Transverse colon (tissue), 4 donors: ENCODE measurements at places on chromosomes 4 and X.

- H3K27me3 ChIP-seq = no peaks in the 10 kb centered on the region
- no peaks in the 10 kb centered on the region for H3K4me1 ChIP-seq
- H3K27ac ChIP-seq = no peak overlapping the region
- H3K36me3 ChIP-seq = no peaks in the 10 kb centered on the region
- H3K4me3 ChIP-seq = no peak overlapping the region
Observed at GRCh38 chrX:15191830-15192229, 78.1 kb downstream of the ASB9 start.

- H3K27me3 ChIP-seq = no peaks in the 10 kb centered on the region
- H3K4me3 ChIP-seq = no peak overlapping the region
- peaks cover 30% of the 10 kb centered on the region for H3K4me1 ChIP-seq
- no peak for DNase-seq
Observed at GRCh38 chr4:183449193-183449882, 4.9 kb downstream of the CDKN2AIP start.

GRCh38 chr4:74449571-74450297, 4.8 kb downstream of the AREG start:
- H3K4me1 ChIP-seq = peaks cover 8% of the 10 kb centered on the region
- H3K4me3 ChIP-seq = no peak overlapping the region
- H3K27ac ChIP-seq = no peak overlapping the region
- DNase-seq = no peak
- no peaks in the 10 kb centered on the region for H3K27me3 ChIP-seq
- H3K36me3 ChIP-seq = no peaks in the 10 kb centered on the region

DNA sequence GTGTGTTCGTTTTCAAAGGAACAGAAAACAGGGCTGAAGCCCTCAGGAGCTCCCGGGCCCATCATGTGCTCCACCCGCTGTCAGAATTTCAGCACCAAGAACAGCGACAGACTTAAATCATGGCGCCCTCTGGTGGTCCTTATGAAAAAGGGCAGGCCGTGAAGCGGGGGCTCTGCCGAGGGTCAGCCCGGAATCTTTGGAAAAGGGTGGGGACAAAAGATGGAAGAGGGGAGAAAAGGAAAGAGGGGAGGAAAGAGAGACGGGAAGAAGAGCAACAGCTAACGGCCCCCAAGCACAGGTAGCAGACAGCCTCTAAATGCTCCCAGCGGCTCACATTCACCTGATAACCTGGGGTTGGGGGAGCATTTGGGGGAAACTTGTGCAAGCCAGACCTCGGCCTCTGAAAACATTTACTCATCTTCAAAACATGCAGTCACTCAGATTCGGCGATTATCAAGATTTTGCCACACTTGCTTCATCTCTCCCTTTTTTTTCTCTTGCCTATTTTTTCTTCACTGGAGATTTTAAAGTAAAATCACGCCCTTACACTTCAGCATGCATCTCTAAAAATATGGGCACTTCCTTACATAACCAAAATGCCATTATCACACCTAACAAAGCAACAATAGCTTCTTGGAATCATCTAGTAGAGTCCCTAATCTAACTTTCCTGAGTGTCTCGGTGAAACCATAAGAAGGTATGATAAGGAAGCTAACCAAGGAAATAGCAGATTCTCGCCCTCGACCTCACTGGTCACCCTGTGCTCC, 28.1 kb upstream of the MAN2B2 start:
- H3K36me3 ChIP-seq = no peaks in the 10 kb centered on the region
- no peaks in the 10 kb centered on the region for H3K4me1 ChIP-seq
- no peak overlapping the region for H3K4me3 ChIP-seq
- no peak overlapping the region for H3K27ac ChIP-seq

DNA sequence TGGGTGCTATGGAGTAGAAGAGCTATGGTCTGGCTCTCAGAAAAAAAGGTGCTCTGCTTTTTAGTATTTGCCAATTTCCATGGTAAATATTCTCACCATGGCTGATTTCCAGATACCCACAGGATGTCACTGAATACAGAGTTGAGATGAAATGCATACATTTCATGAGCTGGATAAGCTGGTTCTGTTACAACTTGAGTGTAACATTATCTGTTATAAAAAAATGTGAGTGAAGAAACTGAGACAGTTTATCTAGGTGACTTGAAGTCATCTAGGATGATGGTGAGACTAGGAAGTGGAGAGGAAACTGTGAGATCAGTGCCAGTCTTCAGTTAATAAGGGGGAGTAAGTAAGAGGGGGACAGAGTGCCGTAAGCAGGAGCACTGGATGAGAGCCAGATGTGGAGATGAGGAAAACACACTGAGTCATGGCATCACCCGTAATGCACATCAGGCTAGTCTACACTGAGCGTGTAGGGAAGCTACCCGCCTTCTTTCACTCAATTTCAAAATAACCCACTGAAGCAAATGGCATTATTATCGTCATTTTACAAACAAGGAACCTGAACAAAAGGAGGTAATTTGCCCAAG, 5.0 kb downstream of the HPSE start:
- H3K27ac ChIP-seq = no peak overlapping the region
- no peaks in the 10 kb centered on the region for H3K36me3 ChIP-seq
- DNase-seq = no peak
- H3K27me3 ChIP-seq = peaks cover 8% of the 10 kb centered on the region
- no peaks in the 10 kb centered on the region for H3K4me1 ChIP-seq

DNA sequence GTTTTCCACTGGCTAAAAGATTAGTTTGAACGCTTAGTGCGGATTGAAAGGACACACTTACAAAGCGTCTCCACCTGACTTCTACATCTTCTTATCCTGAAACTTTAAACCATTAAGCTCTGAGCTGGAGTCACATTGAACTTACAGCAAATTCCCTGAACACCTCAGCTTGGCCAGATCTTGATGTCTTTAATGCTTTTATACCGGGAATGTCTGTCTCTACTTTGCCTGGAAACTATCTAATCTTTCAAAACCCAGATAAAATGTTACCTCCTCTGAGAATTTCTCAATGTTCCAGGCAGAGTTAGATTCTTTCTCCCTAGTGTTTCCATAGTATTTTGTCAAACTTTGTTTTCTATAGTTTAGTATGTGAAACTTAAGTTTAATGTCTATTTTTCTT, 179.9 kb downstream of the DTHD1 start:
- H3K4me1 ChIP-seq = no peaks in the 10 kb centered on the region
- no peak overlapping the region for H3K27ac ChIP-seq
- no peak overlapping the region for H3K4me3 ChIP-seq
- H3K36me3 ChIP-seq = no peaks in the 10 kb centered on the region

GRCh38 chr4:84948056-84948455, 18.4 kb downstream of the WDFY3 start:
- H3K27me3 ChIP-seq = no peaks in the 10 kb centered on the region
- no peak for DNase-seq
- H3K27ac ChIP-seq = no peak overlapping the region
- H3K36me3 ChIP-seq = no peaks in the 10 kb centered on the region

- H3K4me1 ChIP-seq = no peaks in the 10 kb centered on the region
- no peak overlapping the region for H3K27ac ChIP-seq
- no peaks in the 10 kb centered on the region for H3K36me3 ChIP-seq
- H3K27me3 ChIP-seq = no peaks in the 10 kb centered on the region
- DNase-seq = no peak
- no peak overlapping the region for H3K4me3 ChIP-seq
Observed at GRCh38 chrX:15509845-15510244, 9.2 kb downstream of the BMX start.

GRCh38 chr4:153808175-153808574, 19.3 kb upstream of the SFRP2 start:
- H3K4me3 ChIP-seq = no peak overlapping the region
- H3K27ac ChIP-seq = no peak overlapping the region
- no peaks in the 10 kb centered on the region for H3K27me3 ChIP-seq
- H3K36me3 ChIP-seq = no peaks in the 10 kb centered on the region
- no peak for DNase-seq

DNA sequence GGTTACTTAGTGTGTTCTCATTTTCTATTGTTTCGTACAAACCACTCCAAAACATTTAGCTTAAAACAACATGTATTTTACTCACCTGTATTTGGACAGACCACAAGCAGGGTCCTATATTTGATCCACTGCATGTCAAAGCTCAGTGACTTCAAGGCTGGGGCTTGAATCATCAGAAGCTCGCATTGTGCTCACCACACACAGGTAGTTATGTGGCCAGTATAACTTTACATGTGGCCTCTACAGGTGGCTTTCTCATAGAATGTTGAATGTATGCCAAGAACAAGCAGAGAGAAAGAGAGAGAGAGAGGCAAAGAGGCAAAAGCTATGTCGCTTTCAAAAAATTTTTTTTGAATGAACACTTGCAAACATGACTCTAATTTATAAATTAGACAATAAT, 107.6 kb downstream of the QRFPR start:
- H3K27ac ChIP-seq = no peak overlapping the region
- H3K4me3 ChIP-seq = no peak overlapping the region
- no peak for DNase-seq
- H3K27me3 ChIP-seq = no peaks in the 10 kb centered on the region
- H3K4me1 ChIP-seq = no peaks in the 10 kb centered on the region
- no peaks in the 10 kb centered on the region for H3K36me3 ChIP-seq

DNA sequence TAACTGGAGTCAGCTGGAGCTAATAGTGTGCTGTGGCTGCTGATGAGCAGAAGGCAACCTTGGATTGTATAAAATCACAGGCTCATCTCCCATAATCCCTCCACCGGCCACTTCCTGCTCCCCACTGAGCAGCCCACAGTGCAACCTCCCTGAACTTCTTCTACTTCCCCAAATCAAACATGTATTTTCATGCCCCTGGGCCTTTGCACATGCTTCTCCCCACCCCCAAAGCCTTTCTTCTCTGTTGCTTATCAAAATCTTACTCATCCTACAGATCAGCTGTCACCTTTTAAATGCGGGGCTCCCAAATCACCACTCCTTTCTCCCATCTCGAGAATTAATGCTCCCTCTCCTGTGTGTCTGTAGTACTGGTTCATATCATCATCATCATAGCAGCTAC, 35.8 kb downstream of the RHOH start:
- H3K36me3 ChIP-seq = no peaks in the 10 kb centered on the region
- DNase-seq = no peak
- H3K27ac ChIP-seq = no peak overlapping the region
- no peaks in the 10 kb centered on the region for H3K27me3 ChIP-seq
- H3K4me1 ChIP-seq = no peaks in the 10 kb centered on the region

- H3K27ac ChIP-seq = no peak overlapping the region
- DNase-seq = no peak
- H3K4me3 ChIP-seq = no peak overlapping the region
- no peaks in the 10 kb centered on the region for H3K27me3 ChIP-seq
- H3K4me1 ChIP-seq = peaks cover 4% of the 10 kb centered on the region
Observed at GRCh38 chr4:139682741-139683151, 17.1 kb downstream of the MGST2 start.

GRCh38 chr4:122086338-122087065, 65.6 kb upstream of the BLTP1 start:
- no peaks in the 10 kb centered on the region for H3K36me3 ChIP-seq
- H3K4me3 ChIP-seq = no peak overlapping the region
- no peaks in the 10 kb centered on the region for H3K27me3 ChIP-seq
- no peaks in the 10 kb centered on the region for H3K4me1 ChIP-seq
- DNase-seq = no peak

DNA sequence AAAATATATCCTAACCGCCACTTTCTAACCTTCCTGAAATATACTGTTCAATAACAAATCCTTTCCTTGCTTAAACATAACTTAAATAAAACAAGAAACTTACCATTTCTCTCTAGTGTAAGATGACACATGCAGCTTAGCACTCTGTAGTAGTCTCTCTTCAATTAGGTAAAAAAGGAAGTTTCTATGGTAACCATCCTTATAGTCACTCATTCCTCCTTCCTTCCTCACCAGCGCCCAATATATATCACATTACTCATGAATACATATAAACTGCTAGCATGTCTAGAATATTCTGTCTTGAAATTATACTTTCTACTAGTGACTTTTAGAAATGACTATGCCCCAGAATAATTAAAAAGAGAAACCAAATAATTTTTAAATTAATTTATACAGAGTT, 112.2 kb downstream of the SNCA start:
- H3K27ac ChIP-seq = no peak overlapping the region
- no peaks in the 10 kb centered on the region for H3K36me3 ChIP-seq

DNA sequence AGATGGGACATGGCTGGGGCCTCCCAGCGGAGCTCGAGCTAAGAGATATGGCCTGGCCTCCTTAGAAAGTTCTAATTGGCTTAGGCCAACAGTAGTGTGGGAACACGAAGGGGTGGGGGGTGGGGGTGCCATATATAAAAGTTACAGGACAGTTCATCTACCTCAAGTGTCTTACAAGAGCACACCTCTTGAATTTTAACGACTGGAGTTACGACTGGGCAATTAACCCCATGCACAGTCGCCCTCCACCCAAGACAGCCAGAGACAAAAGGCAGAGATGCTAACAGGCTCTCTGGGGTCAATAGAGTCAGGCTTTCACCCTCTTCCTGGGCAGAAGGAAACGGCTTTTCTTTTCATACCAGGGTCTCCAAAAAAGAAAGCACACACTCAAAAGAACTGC, 302.2 kb downstream of the BCOR start:
- no peaks in the 10 kb centered on the region for H3K36me3 ChIP-seq
- DNase-seq = no peak
- H3K4me3 ChIP-seq = no peak overlapping the region
- H3K27me3 ChIP-seq = no peaks in the 10 kb centered on the region
- no peak overlapping the region for H3K27ac ChIP-seq
- H3K4me1 ChIP-seq = no peaks in the 10 kb centered on the region

DNA sequence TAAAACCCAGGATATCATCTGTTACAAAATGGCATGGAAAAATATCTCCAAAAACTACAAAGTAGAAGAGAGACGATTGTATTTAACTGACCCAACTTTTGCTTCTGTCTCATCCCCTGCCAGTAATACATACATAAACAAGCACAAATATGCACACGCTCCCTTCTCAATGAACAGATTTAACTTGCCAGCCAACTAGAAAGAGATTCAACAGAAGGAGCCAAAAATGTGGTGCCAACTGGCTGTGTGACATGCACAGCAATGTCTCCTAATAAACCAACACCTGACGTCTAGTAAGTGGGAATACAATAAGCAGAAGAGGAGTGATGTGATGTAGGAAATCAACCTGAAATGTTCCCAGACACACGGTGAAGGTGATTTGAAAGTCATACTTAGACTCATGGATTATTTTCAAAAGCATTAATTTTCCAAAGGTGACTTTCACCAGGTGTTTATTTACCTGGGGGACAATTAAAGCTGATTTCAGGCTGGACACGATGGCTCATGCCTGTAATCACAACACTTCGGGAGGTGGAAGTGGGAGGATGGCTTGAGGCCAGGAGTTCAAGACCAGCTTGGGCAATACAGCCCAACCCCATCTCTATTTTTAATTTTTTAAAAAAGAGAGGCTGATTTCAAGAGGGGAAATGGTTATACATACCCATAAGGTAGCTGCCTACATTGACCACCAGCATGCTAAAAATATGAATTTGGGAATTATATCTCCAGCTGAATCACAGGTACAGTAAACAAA, 33.7 kb downstream of the SH3RF1 start:
- DNase-seq = no peak
- H3K27me3 ChIP-seq = no peaks in the 10 kb centered on the region
- H3K36me3 ChIP-seq = no peaks in the 10 kb centered on the region

DNA sequence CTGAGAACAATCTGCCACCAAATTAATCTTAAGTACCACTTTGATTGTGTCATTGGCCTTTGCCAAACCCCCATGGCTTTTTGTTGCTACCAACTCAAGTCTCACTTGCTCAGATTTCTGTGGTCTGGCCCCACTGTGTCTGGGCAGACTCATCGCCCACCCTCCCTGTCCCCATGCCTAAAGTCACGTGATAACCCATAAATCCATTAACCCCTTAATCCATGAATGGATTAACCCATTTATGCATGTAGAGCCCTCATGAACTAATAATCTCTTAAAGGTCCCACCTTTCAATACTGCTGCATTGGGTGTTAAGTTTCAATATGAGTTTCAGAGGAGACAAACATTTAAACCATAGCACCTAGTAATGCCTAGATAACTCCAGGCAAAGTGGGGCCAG, 78.5 kb upstream of the BLTP1 start:
- DNase-seq = no peak
- H3K4me3 ChIP-seq = no peak overlapping the region
- H3K27me3 ChIP-seq = no peaks in the 10 kb centered on the region
